Left kidney (tissue), 8 donors: ENCODE measurements at places on chromosomes 1 and 21. TPM values are rescaled to one million over a fixed set of nuclear protein-coding genes. Genes with fewer than 3 reads are reported as not detected.

- no peak for DNase-seq
These were observed 284.6 kb upstream of the DPYD start for GRCh38 chr1:98205291-98206017.

DNA sequence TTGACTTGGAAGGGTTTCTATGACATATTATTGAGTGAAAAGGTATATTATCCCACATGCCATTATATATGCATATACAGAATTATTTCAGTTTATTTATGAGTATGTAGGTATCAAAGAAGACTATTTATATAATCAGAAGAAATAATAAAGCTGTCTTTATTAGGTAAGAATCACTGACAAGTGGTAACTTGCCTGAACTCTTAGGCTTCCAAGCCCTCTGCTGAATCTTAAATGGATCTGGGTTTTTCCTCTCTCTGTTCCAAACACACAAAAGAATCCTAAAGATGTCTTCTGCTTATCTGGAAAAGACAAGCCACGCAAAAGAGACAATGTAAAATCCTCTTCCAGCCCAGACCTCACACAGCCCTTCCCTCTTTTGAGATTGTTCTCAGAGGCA, 14.9 kb upstream of the SEC16B start:
- DNase-seq, result no peak

Gene LENEP
- polyA plus RNA-seq, result 0.93 TPM

DNA sequence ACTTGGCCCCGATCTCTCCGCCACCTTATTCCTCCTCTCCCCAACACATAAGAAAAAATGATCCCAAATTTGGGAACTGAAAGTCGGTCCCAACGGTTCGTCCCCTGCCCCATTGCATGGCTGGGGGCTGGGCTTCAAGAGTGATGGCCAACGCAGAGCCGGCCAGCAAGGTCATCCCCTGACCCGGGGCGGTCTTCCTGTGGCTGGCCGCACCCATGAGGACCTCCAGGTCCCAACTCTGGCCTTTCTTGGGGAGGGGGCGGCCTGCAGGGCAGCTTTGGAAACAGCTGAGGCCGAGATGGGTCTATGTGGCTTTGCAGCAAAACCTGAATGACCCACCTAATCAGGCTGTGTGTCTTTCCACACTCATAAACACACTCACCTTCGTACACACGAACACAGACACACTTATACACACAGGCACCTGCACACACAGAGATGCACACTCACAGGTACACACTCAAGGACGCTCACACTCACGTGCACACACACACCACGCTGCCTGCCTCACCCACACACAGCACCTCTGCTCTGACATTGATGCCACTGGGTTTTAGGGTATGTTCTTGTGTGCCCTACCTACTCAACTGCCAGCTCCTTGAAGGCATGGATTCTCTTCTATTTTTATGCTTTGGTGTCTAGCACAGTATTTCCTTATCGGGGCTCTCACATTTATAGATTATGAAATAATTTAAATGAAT, 562 bp downstream of the DYNLT5 start:
- DNase-seq, result no peak

DNA sequence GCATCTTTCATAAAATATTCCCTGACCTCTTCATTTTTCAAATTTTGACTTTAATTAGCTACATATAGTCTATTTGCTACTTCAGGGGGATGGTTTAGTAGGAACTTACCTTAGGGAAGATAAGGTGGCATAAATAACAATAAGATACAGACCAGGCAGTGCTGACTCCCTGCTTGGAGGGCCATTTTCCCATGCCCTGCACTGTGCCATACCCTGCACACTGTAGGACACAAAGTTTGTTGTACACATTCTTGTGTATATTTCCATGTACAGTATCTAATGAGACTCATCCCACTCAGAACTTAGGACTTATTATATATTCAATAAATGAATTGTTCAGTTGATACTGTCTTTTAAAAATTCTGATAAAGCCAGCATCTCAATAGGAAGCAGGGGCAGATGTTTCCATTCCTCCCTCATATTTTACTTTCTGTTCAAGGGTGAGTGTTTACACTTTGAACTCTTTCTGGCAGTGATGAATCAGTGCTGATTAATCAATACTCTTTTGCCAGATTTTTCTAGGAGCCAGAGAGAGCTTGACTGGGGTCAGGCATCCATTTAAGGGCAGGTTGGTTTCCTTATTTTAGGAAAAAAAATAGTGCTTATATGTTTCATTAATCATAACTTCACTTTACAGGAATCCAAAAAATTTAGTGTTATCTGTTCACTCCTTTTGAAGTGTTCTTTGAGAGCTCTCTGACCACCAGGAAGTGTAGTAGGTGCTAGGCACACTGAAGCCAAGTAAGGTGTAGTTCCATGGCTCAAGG, 30.6 kb downstream of the MPZL1 start:
- no peak for DNase-seq

GRCh38 chr1:5490635-5491034, 501.6 kb downstream of the NPHP4 start:
- no peak for DNase-seq

DNA sequence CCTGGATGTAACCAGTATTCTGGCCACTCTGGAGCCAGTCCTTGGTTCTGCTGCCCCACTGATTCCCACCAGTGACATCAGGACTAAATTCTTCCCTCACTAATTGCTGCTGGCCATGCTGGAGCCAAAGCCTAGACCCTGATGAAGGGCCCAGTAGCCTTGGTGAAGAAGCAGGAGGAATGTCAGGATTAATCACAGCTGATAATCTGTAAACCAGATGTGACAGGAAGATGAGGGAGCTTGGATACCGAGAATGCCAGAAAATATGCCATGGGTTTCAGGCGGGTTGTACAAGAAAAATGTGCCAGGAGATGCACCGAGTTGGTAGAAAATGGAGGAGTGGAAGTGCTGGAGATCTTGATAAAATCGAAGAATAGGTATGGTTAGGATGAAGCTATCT, 119.0 kb upstream of the PPP2R5A start:
- no peak for DNase-seq

Gene PLA2G5
- polyA plus RNA-seq, result not detected

DNA sequence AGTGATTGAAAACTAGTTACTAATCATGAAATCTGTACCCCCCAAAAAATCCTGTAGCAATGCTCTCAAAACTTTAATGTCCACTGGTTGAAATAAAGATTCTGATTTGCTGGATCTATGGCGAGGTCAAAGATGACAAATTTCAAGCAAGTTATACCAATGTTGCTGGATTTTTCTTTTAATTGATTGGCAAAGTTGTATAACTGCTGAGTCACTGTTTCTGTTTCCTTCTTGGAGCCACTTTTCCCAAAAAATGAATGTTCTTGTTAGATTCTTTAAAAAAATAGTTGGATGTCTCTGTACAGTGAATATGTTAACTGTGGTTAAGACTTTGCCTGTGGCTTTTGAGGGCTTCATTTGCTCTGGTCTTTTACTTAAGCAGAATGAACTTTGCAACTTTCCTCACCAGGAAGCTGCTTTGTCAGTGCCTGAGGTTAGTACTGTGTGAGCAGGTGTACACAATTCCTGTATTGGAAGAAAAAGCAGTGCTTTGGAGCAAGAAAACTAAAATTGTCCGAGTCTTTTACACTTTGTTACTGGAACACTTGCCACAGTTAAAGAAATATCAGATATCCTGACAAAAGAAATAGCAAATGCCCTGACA, 1211.9 kb downstream of the MRPL39 start:
- DNase-seq, result no peak

DNA sequence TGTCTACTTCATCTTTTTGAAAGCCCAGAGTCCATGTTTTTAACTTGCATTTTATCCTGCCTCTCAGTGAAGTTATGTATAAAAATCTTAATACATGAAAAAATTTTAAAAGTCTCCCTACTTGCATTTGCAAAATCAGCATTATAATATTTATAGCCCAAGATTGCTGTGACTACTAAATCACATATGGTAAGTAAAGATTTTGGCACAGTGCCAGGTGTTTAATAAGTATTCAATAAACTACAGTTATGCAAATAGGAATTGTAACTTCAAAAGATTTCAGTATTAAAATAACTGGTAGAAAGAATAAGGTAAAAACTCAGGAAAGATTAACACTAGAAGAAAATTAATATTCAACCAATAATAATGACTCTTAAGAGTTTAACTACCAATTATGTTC, 641.7 kb downstream of the LRRIQ3 start:
- no peak for DNase-seq
